ENCODE measurements at places on chromosomes 11 and 22.
A peak's percentile ranks its signal among the peaks of the same experiment; 100 is the strongest.

- no peak for DNase-seq
Observed at GRCh38 chr22:24995649-24996180, 43.2 kb downstream of the KIAA1671 start.

DNA sequence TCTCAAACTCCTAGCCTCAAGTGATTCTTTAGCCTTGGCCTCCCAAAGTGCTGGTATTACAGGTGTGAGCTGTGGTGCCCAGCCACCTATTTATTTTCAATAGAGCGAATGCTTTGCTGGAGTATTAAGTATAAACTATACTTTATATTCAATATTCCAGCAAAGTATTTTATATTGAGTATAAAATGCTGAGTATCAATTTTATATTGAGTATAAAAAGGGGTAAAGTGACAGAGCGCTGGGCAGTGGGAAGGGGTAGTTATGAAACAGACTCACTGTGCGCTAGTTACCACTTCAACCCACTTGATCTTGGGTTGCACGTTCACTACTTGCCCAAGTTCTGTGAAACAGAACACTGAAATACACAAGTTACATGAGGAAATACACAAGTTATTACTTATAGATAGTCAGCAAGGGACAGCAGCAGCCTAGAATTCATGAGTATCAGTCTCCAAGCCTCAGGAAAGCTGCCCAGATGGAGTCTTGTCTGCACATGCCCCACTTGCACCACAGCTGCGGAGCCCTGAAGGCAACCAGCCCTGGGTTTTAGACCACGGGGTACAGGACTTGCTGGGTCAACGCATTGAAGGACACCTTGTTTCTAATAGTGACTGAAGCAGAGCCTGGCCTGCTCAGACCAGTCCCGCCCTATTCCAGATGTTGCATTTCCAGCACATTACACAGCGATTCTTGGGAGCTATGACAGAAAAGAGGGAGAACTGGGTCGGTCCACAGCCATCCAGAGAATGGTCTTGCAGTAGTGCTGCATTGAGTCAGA, 51.6 kb upstream of the SYT13 start:
- DNase-seq = no peak

DNA sequence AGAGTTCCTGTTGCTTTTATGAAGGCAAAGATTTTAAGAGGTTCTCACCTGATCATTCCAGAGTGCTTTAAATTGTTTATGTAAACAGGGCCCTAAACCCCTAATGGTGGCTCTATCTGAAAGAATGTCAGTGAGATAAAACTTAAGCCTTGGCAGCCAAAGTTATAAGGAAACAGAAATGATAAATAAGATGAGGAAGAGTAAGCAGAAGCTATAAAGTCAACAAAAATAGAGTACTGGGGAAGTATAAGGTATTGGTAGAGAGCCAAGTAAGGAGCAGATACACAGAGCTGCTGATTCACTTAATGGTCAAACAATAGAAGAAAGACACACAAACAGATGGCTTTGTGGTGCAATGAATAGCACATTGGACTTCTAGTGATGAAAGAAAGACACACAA, 37.9 kb downstream of the TMPRSS5 start:
- DNase-seq = no peak

- DNase-seq = peak; percentile 31
Observed at GRCh38 chr22:45318168-45318557, 8.4 kb downstream of the FAM118A start.

GRCh38 chr22:47299211-47299862, 536.9 kb downstream of the TBC1D22A start:
- DNase-seq = no peak

DNA sequence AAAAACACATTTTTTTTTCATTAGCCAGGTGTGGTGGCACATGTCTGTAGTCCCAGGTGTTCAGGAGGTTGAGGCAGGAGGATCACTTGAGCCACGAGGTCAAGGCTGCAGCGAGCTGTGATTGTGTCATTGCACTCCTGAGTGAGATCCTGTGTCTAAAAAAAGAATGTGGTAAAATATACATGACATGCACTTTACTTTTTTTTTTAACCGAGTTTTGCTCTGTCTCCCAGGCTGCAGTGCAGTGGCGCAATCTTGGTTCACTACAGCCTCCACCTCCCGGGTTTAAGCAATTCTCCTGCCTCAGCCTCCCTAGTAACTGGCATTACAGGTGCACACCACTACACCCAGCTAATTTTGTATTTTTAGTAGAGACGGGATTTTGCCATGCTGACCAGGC, 22.5 kb upstream of the CLDN5 start:
- DNase-seq = no peak

DNA sequence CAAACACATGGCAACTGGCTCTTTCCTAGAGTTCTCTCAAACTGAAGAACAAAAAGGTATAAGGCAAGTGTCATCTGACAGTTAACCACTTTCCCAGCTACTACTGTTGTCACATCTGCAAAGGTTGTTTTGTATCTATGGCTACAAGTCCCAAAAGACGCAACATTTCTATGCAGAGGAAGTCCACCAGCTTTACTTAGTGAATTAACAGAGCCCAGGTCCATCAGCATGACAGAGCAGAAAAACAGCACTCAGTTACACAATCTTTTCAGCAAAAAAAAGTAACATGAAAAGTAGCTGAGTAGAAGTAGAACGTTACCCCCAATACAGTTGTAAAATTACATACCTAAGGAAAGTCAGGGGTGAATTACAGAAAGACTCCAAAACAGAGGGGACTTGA, 12.1 kb downstream of the CPSF7 start:
- no peak for DNase-seq

DNA sequence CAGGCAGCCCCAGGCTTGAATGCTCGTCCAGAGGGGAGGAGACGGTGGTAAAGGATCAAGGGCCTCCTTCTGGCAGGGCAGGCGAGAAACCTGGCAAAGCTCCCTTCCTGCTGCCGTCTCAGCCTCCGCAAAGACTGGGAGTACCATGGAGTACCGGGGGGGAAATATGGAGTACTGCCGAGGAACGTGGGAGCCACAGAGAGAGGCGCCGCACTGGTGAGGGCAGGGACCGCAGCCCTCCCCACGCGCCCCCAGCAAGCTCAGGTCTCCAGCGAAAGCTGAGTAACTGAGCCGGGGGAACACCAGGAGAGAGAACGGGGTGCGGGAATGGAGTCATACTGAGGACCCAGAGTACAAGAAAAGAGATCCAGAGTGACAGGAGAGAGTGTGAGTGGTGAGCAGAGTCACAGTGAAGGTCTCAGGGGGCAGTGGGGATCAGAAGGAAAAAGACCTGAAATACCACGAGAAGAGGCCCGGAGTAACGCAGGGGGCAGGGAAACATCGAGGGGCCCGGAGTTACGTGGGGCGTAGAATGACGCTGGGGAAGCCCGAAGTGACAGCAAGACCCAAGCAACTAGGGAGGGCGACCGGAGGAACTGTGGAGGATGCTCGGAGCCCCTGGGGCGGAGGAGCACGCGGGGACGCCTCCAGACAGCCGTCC, 740 bp downstream of the EML3 start:
- DNase-seq = peak; percentile 25

DNA sequence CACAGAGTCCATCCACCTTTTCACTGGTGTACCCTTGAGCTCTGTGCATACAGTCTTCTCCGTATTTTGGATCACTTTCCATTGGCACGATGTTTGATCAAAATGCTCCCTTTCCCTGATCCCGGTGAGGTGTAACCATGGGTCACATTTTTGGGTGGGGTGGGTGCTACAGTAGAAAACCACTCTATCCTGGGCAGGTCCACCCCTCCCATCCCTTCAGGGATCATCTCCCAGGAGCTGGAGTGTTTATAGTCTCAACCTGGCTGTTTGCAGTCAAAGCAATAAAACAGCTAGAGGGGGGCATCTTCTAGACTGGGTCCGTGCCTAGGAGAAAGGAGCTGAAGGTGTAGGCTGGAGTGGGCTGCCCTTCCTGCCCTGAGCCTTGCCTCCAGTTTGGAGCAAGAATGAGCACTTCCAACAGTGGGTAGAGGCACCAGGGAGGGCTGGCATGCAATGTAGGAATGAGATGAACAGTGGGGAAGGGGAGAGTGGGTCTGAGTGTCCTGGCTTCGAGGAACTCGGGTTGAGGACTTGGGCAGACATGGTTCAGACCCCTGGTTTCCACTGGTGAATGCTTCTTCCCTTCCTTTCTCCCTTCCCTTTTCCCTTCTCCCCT, 38.8 kb downstream of the RNF141 start:
- no peak for DNase-seq

GRCh38 chr11:3165152-3165705, at the start of gene OSBPL5:
OSBPL5 (minus strand) TSS chr11:3165310; CDS start chr11:3129148, 36,162 bp downstream.
- DNase-seq = no peak

GRCh38 chr11:18000760-18001159, 12.1 kb downstream of the SERGEF start:
- DNase-seq = no peak

GRCh38 chr11:134630861-134631260, 218.8 kb upstream of the B3GAT1 start:
- no peak for DNase-seq

- no peak for DNase-seq
Observed at GRCh38 chr22:43439368-43440103, 27.7 kb downstream of the MPPED1 start.

- no peak for DNase-seq
Observed at GRCh38 chr11:15213471-15214231, 98.9 kb downstream of the INSC start.

- DNase-seq = no peak
Observed at GRCh38 chr11:74171997-74172396, 908 bp downstream of the PPME1 start.

DNA sequence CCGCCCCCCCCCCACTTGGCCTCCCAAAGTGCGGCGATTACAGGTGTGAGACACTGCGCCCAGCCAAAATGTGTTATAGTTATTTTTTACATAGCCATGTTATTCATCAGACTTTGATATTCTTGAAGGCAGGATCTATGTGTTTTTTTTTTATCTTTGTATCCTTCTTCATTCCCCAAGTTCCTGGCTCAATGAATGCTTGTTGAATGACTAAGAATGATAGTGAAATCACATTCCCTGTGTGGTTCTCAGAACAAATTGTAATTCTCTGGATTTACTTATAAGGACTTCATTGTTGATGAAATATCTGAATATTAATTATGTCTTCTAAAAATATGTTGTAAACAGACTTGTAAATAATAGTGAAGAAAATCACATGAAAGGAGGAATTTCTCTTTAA, 33.5 kb downstream of the MMP7 start:
- DNase-seq = no peak

GRCh38 chr11:85589373-85589772, 37.8 kb downstream of the DLG2 start:
- no peak for DNase-seq

- DNase-seq = peak; percentile 88
Observed at GRCh38 chr11:11510939-11511338, 110.9 kb downstream of the GALNT18 start.

DNA sequence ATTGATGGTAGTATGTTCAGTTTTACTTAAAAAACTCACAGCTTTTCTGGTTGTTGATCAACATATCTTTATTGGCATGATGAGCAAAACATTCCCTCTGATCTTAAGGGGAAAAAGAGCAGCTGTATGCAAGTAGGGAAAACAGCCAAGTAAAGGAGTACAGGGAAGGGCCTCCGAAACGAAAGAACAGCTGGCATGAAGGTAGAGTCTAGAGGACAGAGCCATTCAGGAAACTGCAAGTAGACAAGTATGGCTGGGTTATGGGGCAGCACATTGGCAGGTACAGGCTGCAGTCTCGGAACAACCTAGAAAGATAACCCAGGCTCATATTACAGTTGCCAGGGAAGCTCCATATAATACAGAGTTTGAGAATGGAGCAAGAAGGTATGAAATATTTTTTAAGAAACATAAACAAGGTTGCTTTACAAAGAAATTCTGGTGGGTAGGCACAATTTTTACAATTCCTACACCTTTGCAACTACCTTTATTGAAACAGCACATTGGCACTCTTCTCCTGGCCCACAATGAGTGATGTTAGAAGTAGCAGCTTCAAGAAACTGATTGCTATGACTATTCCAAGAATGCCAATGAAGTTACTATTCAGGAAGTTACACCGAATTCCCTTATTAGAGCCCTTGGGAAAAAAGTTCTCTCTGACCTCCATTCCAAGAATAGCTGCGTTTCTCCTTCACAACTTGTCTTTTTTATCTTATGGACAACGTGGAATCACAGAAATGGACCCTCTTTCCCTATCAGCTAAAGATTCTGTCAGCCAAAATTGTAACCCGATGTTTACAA, 45.2 kb downstream of the LGR4 start:
- DNase-seq = no peak

- peak; percentile 48 for DNase-seq
Observed at GRCh38 chr11:135033540-135033939, 621.5 kb upstream of the B3GAT1 start.

- DNase-seq = no peak
Observed at GRCh38 chr11:117186431-117186761, 7.9 kb downstream of the SIDT2 start.

DNA sequence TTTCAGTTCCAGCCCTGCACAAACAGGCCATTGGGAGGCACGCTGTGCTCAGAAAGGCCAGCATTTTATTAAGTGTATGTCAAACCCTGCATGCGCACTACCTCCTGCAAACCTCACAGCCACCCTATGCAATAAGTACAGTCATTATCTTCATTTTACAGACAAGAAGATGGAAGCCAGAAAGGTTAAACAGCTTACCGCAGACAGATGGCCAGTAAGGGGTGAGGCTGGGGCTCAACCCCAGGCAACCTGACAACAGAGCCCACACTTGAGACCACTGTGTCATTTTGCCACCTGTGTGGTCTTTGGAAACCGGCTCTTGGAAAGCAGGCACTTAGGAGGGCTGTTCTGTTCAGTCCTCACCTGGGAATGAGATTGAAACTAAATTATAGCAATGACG, 142.3 kb downstream of the NXPE2 start:
- DNase-seq = no peak

DNA sequence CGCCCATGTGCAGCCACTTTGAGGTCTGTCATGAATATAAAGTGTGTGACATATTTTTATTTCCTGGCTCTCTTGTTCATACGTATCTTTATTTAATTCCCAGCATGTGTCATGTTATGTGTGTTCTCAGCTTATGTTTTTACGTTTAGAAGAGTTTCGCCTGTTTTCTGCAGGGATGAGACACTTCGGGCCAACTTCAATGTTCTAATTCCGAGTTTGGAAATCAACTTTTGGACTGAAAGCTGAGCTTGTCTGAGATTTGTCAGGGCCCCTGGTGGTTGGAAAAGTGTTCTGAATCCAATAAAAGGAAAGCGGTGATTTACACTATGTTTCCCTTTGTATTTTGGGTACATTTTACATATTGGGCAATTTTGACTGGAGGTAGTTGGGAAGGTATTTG, 810.7 kb downstream of the TBC1D22A start:
- no peak for DNase-seq

DNA sequence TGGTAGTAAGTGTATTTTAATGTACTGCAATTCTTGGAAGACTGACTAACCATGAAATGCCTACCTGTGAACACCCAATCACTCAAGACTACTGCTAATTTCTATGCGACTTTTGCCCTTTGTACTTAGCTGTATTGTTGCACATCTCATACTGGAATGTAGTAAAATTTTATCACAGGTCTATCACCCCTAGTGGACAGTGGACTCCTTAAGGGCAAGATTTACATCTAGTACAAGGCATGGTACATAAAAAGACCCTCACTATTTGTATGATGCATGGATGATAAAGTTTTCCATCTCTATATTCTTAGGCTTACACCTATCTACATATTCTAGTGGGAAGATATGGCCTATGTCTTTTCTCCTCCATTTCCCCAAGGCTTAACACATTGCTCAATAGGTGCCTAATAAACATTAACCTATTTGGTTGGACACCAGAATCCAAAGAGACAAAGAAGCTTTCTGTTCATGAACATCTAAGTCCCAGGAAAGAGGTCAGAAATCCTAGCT, 26.1 kb downstream of the SERGEF start:
- no peak for DNase-seq

Data from NCI-H1092 (cell line).